ENCODE measurements at places on chromosomes 1 and 21.

- no peak for DNase-seq
These were observed 1.3 kb downstream of the SRSF10 start for GRCh38 chr1:23978805-23979204.

GRCh38 chr1:6392809-6393399 is 663 bp downstream of the ACOT7 start:
- no peak for DNase-seq

- DNase-seq, result no peak
These were observed 20.7 kb upstream of the LAX1 start for GRCh38 chr1:203744075-203744972.

DNA sequence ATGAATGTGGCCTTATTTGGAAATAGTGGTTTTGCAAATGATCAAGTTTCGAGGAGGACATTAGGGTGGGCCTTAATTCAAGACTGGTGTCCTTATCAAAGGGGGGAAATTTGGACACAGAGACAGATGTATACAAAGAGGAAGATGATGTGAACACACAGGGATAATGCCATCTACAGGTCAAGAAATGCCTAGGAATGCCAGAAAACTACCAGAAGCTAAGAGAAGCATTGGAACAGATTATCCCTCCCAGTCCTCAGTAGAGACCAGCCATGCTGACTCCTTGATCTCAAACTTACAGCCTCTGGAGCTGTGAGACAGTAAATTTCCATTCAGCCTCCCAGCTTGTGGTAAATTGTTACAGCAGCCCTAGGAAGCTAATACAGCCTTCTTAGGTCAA is 151.4 kb downstream of the PTGER3 start:
- DNase-seq, result no peak

GRCh38 chr1:230144010-230144614 is 77.1 kb downstream of the GALNT2 start:
- DNase-seq, result no peak

GRCh38 chr21:42900446-42900845 is 7.3 kb downstream of the NDUFV3 start:
- DNase-seq, result no peak

Measured in stimulated activated CD8-positive, alpha-beta memory T cell treated with anti-CD3 and anti-CD28 coated beads, Interleukin-4, amount 100 ng/mL, for 1 hour (primary cell).